Inflammatory macrophage (primary cell): ENCODE measurements at places on chromosomes 16 and 17.

GRCh38 chr17:70076831-70077230, 1.8 kb downstream of the KCNJ16 start:
- DNase-seq = no peak

DNA sequence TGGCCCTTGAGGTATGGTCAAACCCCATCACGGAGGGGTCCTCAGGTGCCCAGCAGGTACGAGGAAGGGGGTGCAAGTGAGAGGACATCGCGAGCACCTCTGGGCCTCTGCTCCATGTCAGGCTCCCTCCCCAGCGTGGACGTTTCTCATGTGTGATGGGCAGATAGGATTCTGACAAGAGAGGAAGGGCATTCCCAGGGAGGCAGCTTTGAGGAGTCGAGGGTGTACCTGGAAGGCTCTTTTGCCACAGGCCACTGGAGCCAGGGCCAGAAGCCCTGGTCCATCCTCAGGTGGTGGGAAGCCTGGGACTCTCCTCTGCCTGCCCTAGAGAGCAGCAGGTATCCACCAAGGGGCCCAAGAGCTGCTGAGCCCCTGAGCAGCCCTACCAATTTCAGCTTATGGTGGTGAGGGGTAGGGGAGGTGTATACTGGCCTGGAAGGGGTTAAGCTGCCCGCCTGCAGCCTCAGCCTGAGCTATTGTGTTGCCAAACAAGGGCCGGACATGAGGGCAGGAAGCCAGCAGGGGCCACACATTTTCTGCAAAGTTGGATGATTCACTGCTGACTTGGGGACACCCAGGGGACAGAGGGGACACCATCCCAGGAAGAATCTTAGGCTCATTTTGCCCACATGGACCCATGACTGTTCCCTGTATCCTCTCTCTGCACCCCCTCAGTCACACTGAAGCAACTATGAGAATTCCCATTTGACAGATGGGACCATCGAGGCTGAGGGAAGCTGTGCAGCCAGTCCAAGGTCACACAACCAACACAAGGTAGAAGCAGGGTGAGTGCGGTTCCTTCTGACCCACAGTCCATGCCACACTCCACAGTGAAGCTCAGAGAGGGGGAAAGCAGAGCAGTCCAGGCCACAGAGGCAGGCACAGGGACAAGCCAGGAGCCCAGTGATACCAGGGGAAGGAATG, 1.7 kb downstream of the CDH5 start:
- DNase-seq = peak; percentile 13

DNA sequence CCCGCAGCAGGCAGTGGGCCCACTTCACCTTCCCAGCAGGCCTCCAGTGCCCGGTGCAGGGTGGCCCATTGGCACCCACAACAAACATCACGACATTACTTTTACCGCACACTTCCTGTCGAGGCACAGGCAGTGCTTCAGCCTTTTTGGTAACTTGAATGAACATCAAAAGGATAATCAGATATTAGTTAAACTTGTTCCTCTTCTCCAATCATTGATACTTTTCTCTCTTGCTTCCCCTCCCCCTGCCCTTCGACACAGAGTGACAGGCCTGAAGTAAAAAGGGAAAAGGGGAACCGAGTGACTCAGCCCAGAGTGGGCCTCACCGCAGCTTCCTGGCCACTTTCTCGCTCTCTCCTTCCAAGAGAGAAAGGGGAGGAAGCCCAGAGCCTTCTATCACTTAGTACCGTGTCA, 507.0 kb downstream of the MAF start:
- DNase-seq = peak; percentile 80

GRCh38 chr17:2862197-2862596, 66.0 kb downstream of the RAP1GAP2 start:
- DNase-seq = no peak

GRCh38 chr17:21463779-21464407, 87.7 kb downstream of the KCNJ12 start:
- DNase-seq = no peak

- peak; percentile 90 for DNase-seq
These were observed 1.6 kb downstream of the LASP1 start for GRCh38 chr17:38871247-38872015.

DNA sequence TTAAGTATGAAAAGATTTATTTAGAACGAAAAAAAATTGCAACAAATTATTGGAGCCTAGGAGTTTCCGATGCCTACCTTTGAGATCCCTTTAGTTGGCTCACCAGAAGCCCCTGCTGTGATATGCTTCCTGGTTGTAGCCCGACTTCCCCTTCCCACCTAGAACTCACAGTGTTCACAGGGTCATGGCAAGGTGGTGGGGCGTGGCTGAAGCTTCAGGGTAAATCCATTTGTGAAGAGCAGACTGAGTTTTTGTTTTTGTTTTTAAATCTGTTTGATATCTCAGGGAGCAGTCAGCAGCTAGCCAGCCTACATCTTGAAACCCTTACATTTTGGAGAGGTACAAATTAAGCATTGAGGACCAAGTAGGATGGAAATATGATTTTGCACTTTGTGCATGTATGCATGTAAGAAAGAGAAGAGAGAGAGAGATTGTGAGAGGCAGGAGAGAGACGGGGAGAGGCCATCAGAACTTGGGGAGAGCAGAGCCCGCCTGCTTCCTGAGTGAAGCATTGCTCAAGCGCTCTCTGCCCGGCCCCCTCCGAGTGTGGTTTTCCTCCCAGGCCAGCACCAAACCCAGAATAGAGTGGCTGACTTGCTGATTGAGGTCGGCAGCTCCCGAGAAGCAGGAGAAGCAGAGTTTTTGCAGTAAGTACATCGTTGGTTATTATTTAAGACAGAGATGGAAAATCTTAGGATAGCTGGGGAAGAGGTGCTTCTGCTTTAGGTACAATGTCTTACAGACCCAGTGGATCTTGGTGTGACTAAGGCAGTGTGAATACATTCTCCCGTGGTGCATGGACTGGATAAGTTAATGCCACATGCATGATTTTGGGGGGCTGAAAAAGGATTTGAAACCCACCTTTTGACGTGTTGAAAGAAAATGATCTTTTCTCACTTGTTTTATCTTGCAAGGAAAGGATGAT, 64.2 kb downstream of the SPECC1 start:
- DNase-seq = peak; percentile 64

DNA sequence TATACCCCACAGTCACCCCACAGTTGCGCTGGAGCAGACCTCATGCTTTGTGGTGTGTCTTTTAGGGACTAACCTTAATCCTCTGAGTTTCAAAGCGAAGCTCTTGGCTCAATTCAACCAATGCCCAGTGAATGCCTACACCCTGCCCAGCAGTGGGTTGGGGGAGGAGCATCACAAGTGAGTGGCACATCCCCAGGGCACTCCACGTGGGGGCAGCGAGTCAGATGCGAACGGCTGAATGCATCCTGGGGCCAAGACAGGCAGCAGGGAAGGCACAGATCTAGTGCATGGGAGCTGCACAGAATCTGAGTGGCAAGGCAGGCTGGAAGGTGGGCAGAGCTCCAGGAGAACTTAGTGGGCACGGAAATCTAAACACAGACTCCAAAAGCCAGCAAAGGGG, 39.2 kb downstream of the IFT140 start:
- no peak for DNase-seq

DNA sequence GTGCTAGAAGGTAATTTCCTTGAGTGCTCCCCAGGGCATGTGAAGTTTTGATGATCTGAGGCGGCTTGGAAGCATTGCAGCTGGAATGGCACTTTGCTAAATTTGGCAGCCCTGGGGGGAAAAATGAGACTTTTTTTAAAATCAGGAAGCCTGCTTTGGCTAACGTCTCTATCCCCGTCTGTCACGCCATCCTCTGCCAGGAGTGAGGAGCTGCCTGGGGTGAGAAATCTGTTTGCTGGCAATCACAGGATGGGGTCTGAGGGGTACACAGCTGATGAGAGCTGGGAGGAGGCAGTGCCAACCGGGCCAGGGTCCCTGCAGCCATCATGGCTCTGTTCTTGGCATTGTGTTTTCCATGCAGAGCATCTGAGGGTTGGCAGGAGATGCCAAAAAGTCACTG, 2.0 kb downstream of the ABCC12 start:
- no peak for DNase-seq

DNA sequence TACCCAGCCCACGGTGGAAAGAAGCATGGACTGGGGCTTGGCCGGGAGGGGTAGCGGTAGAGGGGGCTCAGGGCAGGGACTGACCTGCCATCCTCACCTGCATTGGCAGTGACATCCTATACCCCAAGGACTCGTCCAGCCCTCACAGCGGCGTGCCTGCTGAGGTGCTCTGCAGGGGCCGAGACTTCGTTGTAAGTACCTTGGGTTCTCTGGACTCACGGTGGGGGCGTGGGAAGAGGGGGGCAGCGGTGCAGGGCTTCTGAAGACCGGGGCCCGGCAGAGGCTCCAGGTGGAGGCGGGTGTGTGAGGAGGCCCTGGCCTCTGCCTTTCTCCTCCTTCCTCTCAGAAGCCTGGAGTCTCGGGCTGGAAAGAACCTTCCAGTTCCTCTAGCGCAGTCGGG, 25.5 kb downstream of the POLR3E start:
- no peak for DNase-seq
